ENCODE measurements at places on chromosomes 1 and 21.
A peak's percentile ranks its signal among the peaks of the same experiment; 100 is the strongest.

DNA sequence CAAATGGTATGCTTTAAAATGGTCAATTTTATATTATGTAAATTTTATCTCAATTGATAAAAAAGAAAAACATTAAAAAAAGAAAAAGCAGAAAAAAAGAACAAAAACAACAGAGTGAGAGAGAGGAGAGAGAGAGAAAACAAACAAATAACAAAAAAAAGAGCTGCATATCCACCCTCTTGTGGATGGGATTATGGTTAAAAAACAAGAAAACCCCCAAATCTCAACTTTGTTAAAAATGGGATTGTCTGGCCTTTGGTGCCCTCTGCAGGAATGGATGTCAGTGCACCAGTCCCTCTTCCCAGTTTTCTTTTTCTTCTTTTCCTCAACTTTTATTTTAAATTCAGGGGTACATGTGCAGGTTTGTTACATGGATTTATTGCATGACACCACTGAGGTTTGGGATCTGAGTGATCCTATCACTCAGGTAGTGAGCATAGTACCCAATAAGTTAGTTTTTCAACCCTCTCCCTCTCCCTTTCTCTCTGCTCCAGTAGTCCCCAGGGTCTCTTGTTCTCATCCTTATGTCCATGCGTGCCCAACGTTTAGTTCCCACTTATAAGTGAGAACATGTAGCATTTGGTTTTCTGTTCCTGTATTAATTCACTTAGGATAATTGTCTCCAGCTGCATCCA, 28.1 kb downstream of the RNF187 start:
- no peak for DNase-seq

- DNase-seq: no peak
These were observed 74.7 kb upstream of the OLFM3 start for GRCh38 chr1:102071451-102071850.

DNA sequence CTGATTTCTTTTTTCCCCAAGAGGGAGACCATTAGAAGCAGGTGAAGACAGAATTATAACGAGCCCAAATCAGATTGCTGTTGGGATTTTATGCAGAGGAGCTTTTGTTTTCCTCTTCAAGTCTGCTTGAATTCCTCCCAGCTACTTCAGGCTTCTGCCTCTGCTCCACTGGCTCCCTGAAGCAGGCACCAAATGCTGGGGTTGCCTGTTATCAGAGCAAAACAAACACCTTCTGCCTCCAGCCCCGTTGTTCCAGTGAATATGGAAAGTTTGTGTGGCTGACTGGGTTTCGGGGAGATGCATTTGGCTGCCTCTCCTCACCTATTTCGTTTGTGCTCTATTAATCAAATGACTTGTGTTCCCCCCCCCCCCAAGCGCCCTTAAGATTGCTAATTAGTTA, 209.2 kb downstream of the URB2 start:
- DNase-seq: no peak

- DNase-seq: peak; percentile 23
These were observed 688.6 kb upstream of the ADGRL4 start for GRCh38 chr1:79695138-79695537.

DNA sequence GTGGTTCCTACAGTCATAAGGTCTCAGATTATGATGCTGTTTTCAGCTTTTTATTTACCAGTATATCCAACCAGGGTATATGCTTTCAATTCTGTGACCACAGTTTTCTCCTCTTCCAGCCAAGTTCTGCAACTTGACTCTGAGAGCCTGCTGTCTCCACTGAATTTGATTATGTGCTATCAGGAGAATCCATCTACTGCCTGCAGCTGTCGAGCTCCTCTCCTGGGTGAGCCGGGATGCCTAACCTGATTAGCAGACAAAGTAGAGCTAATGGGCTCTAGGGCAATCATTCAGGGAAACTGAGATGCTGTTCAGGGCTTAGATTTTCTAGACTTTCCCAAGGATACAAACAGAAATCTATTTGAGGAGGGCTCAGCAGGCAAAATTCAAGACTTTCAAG, 271.5 kb upstream of the BEND5 start:
- DNase-seq: no peak

DNA sequence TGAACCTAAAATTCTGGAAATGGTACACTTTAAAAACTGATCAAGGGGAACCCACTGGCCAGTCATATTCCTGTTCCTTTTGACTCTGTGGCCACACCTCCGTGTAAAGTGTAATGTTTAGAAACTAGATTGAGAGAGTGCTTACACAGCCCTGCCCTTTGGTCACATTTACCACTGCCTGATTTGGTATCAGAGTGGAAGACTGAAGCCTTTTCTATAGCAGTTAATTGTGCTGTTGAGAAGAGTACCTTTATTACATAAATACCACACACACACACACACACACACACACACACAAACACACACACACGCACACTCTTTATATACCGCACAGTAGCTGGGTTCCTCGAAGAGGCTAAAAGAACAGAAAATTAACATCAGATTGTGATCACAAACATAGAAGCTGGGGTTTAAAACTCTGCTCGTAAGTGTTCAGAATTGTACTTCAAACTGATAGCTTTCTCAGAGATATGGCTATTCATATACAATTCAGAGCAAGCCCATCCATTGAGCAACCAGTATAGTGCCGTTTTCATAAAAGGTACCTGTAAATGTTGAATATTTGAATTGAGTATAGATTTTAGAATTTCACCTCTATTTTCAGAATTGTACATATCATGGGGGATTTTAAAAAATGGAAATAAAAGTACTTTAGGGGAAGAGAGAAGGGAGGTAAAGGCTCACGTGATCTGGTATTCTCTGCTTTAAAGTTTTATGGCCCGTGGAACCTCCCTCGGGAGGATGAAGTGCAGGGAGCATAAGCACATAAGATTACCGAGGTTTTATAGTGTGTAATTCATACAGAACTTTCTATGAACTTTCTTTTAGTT, 37.5 kb downstream of the CAMTA1 start:
- peak; percentile 19 for DNase-seq

All from GM19239 (cell line).